Vagina (tissue), 2 donors: ENCODE measurements at places on chromosomes 1 and 21.

GRCh38 chr1:31159869-31160611 is 79.6 kb downstream of the NKAIN1 start:
- DNase-seq: no peak

DNA sequence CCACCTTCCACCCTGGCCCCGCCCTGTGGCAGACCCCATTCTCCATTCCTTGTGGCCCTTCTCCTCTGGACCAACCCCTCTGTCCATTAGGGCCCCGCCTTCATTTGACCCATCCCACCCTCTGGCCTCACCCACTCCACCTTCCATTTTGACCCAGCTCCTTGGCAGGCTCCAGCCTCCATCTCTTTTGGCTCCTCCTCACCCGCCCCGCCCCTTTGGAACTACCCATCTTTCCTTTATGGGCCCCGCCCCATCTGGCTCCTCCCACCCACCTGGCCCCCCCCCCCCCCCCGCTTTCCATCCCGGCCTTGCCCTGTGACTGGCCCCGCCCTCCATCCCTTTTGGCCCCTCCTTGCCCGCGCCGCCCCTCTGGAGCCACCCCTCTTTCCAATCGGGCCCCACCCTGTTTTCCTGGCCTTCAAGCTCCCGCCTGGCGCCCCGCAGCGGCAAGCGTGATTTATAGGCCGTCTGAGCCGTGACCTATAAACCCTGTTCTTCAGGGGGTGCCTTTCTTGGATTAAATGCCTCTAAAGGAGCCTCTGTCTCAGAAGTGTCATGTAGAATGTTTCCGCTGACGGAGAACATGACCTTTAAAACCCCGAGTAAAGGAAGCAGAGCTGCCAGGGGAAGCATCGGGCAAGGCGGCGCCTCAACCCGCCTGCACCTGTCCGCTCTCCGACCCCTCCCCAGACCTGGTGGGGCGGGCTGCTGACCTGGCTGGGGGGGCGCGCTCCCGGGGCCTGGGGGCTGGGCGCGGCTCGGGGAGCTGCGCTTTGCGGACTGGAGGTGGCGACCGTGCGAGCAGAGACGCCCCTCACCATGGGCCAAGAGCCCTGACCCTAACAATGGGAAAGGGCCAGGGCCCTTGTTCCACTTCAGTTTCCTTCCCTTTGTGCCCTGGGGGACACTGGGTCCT is 178.0 kb downstream of the CAMTA1 start:
- no peak for DNase-seq

DNA sequence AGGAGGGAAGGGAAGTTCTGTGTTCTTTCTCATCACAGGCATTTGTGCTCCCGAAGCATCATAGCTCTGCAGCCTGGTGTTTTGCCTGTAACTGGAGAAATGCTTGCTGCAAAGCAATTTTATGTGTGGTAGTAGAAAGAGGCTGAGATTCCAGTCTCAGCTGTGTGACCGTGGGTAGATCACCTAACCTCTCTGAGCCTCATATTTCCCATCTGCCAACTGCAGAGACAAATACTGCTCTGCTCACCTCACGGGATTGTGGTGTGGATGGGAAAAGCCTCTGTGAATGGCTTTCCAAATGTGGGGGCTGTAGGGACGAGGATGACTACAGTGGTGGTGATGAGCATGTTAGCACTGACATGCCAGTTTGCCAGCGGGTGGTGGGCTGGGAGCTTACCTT is 84.0 kb downstream of the MDM4 start:
- no peak for DNase-seq

GRCh38 chr1:204931768-204932572 is 61.3 kb downstream of the NFASC start:
- no peak for DNase-seq

GRCh38 chr1:207429963-207430362 is 24.2 kb upstream of the CR2 start:
- DNase-seq: no peak

DNA sequence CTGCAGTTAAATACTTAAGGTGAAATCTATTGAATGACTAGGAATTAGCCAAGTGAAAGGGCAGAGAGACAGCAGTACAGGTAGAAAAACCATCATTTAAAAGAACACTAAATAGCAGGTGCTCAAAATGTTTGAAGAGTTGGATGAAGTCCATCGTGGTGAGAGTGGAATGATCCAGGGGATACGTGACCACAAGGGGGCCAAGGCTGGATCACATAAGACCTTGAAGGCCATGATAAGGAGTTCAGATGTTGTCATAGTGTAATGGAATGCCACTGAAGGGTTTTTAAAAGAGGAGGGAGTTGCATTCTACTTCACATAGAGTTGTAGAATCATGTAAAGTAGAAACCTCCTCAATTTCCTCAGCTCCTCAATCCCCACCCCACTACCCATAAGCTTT is 34.8 kb upstream of the HOOK1 start:
- DNase-seq: no peak

DNA sequence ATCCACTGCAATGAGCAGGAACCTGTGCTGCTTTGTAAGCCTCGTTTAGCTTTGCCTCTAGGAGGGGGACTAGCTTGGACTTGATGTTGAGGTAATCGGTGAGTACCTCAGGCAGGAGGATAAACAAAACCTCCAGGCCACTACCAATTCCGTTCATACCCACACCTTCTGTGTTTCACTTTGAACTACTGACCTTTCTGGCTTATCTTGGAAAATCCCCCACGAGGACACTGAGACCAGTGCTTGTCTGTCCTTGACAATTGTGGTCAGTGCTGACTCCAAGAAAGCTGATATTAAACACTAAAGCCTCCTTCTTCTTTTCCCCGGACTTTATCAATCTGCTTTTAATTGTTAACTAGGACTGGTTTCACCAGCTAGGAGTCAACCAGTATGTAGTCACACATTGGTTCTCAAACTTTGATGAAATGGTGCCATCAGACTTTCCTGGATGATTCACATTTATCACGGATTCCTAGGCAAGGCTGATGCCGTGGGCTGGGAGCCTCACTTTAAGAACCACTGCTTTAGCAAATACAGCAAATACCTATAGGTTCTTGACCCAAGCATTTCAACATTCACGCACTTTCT is 52.7 kb downstream of the TGFB2 start:
- DNase-seq: no peak
